ENCODE measurements at places on chromosomes 7 and 10.

GRCh38 chr7:65749518-65749917, 123.4 kb upstream of the VKORC1L1 start:
- DNase-seq: no peak

DNA sequence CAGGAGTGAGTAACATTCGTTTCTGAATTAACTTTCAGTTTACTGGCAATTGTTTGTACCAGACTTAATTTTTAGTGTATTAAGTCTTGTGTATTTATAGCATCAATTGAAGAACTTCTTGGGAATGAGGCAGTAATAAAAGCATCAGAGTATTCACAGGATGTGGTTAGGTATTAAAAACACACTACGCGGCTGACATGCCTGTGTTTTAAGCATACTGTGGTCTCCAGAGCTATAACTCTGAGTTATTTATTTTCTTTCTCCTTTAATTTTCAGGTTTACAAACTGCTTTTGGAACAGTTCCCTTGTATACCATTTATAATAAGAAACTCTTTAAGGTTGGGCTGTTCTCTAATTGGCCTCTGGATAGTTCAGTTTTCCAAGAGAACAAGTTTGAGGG, 626.1 kb upstream of the NRG3 start:
- no peak for DNase-seq

DNA sequence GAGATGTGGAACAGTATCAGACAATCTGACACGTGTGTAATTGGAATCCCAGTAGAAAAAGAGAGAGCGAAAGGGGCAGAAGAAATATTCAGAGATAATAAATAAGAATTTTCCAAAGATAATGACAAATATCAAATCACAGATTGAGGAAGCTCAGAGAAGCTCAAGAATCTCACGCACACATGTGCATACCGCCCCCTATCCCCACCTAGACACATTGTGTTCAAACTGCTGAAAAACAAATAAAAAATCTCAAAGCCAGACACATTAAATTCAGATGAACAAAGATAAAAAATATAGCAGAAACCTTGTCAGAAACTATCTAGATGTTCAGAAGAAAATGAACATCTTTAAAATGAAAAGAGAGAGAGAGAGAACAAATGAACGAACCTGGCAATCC, 17.2 kb downstream of the SFR1 start:
- DNase-seq: no peak

GRCh38 chr10:49008091-49008490, 68.5 kb upstream of the LRRC18 start:
- no peak for DNase-seq

- no peak for DNase-seq
Observed at GRCh38 chr10:123945325-123945920, 53.8 kb upstream of the CPXM2 start.

- DNase-seq: no peak
Observed at GRCh38 chr7:100157334-100158228, 942 bp downstream of the TRAPPC14 start.

- DNase-seq: no peak
Observed at GRCh38 chr10:128087146-128087883, 38.9 kb downstream of the MKI67 start.

DNA sequence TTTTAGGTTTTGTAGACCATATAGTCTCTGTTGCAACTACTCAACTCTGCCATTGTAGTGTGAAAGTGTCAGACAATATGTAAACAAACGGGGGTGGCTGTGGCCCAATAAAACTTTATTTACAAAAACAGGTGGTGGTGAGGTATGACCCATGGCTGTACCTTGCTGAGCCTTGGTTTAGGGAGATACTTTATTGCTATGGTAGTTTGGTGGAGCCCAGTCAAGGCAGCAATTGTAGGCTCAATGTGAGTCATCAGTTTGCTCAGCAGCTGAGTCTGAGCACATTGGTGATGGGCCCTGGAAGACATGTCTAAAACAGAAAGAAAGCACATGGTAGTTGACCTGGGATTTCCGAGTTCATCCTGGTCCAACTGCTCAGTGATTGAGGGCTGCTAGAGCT, 242.5 kb downstream of the REEP3 start:
- DNase-seq: no peak

DNA sequence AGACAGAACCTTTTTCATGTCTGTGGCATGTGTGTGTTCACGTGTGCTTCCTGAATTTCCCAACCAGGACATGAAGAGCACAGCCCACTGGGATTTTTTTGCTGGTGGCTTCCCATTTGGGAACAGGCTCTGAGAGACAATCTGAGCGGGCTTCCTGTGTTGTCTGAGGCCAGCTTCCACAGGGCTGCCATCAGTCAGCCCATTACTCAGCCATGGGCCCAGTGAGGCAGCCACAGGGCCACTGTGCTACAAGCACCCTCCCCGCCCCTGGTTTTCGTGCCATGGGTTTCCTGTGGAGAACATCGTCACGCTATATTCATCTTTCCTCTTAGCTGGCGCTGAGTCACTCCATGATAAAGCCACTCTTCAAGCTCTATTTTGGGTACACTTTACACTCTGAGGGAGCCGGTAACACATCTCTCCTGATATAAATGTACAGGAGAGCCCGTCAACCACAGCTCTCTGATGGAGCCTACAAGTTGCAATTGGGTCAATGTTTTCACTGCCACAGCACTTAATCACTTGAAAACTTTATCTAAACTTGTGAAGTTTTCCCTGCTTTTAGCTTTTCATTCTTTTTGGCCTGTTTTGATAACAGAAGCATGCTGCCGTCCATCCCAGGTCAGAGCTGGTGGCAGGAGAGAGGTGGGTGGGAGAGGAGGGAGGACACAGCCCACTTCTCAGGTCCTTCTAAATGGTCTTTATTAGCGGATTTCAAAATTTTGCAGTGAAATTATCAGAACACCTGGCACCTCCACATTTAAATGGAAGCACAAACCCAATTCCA, 96.9 kb downstream of the HIPK2 start:
- peak; percentile 89 for DNase-seq

DNA sequence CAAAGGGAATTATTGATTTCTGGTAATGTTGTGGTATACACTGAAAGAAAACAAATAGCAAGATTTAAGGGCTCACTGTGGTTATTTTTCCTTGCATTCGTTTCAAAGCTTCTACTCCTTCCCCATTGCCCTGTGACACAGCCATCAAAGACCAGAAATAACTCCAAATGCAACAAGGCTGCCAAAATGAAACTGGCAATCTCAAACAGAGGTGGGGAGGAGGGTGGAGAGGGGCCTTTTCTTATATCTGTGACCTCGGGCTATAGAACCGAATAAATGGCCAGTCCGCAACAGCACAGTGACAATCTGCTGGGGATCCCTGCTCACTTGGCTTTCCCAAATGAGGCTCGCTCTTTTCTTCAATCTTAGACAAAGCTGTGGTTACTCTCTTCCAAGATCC, 17.4 kb upstream of the SPOCK2 start:
- DNase-seq: no peak

DNA sequence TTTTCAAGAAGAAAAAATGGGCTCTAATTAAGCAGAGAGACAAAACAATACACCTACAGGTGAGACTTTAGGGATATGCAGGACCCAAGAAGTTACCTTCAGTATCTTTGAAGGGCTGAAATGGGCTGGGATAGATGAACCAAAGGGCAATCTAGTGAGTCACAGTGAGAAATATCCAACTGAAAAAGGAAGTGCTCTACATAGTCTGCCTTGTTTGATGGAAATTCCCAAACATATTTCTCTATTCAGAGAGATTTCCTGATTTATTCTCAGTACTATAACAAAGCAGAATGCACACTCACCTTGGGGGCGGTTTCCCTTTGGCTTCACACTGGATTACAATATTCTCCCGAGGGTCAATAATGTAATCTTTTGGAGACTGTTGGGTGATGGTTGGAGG, 104.1 kb upstream of the LAMB4 start:
- no peak for DNase-seq

GRCh38 chr10:844552-844951, 87.0 kb downstream of the LARP4B start:
- DNase-seq: no peak

- no peak for DNase-seq
Observed at GRCh38 chr10:58173391-58173790, 94.3 kb downstream of the IPMK start.

- no peak for DNase-seq
Observed at GRCh38 chr7:131540491-131541162, 15.8 kb downstream of the PODXL start.

GRCh38 chr7:106098889-106099288, 13.2 kb downstream of the SYPL1 start:
- no peak for DNase-seq

DNA sequence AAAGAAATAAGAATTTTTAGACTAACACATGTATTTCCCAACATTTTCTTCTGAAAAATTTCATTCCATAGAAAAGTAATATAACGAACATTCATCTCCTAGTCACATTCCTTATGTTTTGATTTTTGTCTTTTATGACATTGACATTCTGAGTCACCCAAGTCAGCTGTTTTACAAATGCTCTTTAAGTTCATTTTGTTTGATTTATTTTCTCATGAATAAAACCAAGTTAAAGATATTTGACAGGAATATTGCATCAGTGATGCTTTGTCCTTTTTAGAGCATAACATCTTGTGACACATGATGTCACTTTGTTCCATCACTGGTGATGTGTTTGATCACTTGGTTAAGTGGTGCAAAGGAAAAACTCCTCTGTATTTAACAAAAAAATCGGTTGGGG, 48.4 kb downstream of the HGF start:
- DNase-seq: no peak

- DNase-seq: no peak
Observed at GRCh38 chr7:945556-946255, 8.8 kb downstream of the ADAP1 start.

DNA sequence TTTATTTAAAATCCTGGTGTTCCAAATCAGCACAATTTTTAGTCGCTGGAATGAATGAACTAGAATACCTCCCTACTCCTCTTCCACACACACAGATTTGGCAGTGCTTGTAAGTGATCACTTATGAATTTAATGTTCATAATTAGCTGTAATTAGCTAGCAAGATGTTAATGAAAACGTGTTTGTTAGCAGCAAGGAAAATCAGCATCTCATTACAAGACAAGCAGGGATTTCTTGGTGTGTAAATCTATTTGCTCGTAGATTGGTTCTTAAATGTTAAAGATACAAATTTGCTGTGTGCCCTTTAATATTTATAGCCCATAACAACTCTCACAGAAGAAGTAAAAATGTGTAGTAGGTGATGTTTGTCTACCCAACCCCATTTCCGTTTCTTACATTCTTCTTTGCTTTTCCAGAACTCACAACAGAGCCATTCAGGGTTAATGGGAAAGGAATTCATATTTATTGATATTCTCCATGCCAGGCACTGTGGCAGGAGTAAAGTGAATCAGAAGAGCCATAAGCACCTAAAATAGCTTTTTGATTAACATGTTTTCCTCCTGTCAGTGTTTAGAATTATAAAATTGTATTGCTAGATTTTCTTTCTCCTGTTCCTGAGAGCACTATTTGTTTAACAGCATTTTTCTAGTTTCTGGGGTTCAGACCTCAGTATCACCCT, 49.6 kb downstream of the SEMA3C start:
- no peak for DNase-seq
